ENCODE measurements at places on chromosomes 11 and 22.

DNA sequence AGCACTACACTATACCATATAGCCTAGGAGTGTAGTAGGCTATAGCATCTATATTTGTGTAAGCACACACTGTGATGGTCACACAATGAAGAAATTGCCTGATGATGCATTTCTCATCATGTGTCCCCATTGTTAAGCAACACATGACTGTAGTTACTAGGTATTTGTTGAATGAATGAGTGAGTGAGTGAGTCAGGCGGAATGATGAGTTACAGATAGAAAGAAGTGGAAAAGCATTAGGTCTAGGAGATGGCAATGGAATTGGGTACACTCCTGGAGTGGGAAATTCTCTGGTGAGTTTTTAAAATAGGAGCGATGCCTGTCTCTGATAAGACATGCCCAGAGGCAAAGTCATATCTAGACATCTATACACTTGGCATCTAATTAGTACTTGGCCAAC, 160.5 kb upstream of the TBCEL start:
- no peaks in the 10 kb centered on the region for H3K4me1 ChIP-seq
- H3K27me3 ChIP-seq, result peaks cover 17% of the 10 kb centered on the region
- H3K4me3 ChIP-seq, result no peak overlapping the region
- no peaks in the 10 kb centered on the region for H3K36me3 ChIP-seq

DNA sequence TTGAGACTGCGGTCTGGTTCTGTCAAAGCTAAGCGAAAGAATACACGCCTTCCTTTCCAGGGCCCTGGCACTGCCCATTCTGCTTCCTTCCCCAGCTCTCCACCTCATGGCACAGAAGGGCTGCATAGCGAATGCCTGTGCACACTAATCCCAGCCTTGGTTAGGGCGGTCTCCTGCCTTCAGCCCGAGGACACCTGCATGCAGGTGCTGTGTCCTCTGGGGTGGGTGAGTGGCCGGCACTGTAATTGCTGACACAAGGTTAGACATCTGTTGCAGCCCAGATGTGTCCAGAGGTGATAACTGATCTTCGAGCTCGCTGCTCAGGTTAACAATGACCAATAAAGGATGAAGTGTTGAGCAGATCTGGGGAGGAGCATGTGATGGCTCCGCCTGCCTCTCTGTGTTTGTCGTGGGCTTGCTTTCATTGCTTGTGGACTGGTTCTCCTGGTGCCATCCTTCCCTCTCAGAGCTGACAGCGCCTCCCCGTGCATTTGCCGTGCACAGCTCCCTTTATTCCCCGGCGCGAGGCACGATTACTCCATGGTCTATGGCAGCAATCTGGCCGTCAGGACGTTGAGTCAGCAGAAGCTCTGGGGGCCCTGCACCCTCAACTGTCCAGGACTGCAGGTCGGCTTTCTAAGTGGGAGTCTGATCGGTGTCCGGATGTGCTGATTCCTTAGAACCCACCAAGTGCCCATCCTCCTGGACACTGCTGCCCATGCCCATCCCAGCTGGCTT, 1088.2 kb downstream of the BRD1 start:
- H3K4me3 ChIP-seq, result no peak overlapping the region
- DNase-seq, result no peak
- H3K27ac ChIP-seq, result no peak overlapping the region
- no peaks in the 10 kb centered on the region for H3K4me1 ChIP-seq
- no peaks in the 10 kb centered on the region for H3K27me3 ChIP-seq
- H3K36me3 ChIP-seq, result no peaks in the 10 kb centered on the region

- H3K27ac ChIP-seq, result no peak overlapping the region
- no peaks in the 10 kb centered on the region for H3K36me3 ChIP-seq
- no peak overlapping the region for H3K4me3 ChIP-seq
- DNase-seq, result no peak
- no peaks in the 10 kb centered on the region for H3K27me3 ChIP-seq
Measured at GRCh38 chr11:123483466-123483865, 53.4 kb downstream of the GRAMD1B start.

DNA sequence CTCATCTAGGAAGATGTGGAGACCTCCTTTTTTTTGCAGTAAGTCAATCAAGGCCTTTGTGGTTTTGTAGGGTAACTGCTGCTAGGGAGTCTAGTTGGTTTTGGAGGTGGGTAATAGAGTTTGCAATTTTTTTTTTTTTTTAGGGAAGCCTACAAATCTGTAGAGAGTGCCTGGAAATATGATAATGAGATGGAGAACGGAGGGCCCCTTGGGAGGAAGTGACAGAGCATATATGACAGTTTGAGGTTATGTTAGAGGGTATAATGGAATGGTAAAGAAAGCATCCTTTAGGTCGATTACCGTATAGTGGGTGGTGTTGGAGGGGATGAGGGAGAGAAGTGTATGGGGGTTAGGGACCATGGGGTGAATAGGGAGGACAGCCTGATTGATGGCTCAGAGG, 98.3 kb downstream of the ELP4 start:
- H3K27ac ChIP-seq, result no peak overlapping the region
- H3K4me3 ChIP-seq, result no peak overlapping the region
- no peaks in the 10 kb centered on the region for H3K4me1 ChIP-seq
- no peaks in the 10 kb centered on the region for H3K36me3 ChIP-seq

Data from esophagus squamous epithelium (tissue), 5 donors.